Stimulated activated CD4-positive, alpha-beta T cell treated with anti-CD3 and anti-CD28 coated beads, Interleukin-15, amount 100 ng/mL, for 48 hours (primary cell): ENCODE measurements at places on chromosomes 5 and 9.

GRCh38 chr5:168734620-168735300 lies 155.6 kb upstream of the PANK3 start:
- no peak for DNase-seq

- DNase-seq: no peak
Observed at GRCh38 chr5:87156631-87157030, 111.1 kb upstream of the RASA1 start.

- DNase-seq: no peak
Observed at GRCh38 chr5:146048994-146049703, 56.2 kb downstream of the PLAC8L1 start.

DNA sequence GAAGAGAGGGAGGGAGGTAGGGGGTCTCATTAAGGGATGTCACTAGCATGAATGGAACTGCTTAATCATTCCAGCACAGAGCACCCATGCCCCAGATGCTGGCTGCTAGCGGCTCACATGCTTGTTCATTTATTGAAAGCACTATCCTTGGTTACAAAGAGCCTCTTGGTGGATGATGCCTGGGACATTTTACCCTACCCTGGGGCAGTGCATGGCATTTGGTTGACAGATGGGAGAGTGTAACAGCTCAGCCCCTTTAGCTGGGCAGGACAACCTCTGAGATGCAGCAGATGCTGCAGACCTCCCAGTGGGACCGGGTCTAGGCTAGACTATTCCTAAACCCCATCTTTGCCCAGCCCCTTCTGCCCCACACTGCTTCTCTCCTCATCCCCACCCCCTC lies 46.9 kb upstream of the TCERG1 start:
- no peak for DNase-seq

- DNase-seq: no peak
Observed at GRCh38 chr5:9373571-9373970, 172.3 kb downstream of the SEMA5A start.

GRCh38 chr5:133698646-133699526 lies 86.5 kb upstream of the FSTL4 start:
- no peak for DNase-seq

DNA sequence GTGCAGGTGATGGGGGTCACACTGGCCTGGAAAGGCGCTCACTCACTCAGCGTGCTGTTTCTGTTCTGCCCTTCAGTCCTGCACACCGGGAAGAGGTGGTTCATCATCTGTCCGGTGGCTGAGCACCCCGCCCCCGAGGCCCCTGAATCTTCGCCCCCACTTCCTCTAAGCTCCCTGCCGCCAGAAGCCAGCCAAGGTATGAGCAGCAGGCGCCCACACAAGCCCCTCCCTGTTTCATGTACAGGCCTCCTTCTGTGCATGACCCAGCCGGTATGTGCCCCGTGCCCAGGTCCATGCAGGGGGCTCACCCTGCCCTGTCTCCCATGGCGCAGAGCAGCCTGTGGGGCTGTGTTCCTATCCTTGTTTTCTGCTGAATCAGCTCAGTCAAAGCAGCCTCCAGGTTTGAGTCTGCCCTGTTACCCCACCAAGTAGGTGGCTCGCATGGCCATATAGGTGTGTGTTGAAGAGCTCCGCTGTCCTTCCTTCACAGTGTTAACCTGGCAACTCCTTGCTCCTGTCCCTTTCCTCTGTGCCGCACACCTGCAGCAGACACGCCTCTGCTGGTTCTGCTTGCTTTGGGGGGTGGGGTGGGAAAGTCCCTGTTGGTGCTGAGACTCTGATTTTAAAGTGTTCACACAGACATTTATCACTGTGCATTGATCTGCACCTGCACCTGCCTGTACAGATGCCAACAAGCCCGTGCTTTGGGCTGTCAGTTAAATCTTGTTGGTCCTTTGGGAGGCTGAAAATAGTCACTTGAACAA lies 84.8 kb downstream of the WNK2 start:
- DNase-seq: peak; percentile 9

DNA sequence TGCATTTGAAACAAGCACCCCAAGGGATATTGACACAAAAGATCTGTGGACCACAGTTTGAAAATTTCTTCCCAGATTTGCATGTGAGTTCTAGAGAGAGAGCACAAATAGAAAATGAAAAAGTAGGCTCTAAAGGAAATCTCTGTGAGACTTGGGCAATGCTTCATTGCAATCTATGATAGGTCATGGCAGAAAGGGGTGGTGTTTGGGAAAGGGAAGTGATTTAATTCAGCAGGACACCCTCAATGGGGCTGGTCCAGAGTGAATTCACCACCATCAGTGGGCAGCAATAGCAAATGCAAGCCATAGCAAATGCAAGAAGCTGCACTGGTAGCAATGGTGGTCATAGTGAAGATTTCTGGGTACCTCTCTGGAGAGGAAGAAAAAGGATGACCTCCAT lies 58.1 kb downstream of the ANKRD55 start:
- no peak for DNase-seq

DNA sequence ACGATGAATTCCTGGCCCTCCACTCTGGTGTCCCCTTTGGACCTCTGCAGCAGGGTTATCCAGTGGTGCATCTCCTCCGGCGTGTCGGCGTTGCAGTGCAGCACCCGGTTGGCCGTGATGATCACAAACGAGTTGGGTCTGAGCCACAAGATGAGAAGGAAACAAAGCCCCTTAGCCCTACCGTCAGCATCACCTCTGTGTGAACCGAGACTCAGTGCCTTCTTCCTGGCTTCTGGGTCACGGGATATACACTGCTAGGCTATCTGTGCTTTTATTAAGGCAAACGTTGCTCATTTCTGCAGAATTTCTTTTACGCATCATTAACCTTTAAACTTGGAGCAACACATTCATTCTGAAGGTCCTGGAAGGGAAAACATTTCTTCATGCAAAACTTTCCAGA lies 65.1 kb upstream of the RETREG1 start:
- DNase-seq: no peak

DNA sequence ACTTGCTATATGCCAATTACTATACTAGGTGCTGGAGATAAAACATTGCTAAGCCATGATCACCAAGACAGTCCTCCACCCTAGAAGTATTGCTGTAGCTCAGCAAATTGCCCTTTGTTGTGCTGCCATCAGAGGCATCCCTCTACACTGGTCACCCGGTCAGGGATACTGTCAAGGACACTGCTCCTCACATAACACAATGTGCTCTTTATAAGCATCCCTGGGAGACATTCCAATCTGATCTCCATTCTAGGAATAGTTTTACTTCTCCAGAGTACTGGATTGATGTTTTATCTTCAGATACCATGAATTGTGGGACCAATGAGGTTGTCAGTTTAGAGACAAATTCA lies 10.4 kb upstream of the DNAJA1 start:
- DNase-seq: no peak

DNA sequence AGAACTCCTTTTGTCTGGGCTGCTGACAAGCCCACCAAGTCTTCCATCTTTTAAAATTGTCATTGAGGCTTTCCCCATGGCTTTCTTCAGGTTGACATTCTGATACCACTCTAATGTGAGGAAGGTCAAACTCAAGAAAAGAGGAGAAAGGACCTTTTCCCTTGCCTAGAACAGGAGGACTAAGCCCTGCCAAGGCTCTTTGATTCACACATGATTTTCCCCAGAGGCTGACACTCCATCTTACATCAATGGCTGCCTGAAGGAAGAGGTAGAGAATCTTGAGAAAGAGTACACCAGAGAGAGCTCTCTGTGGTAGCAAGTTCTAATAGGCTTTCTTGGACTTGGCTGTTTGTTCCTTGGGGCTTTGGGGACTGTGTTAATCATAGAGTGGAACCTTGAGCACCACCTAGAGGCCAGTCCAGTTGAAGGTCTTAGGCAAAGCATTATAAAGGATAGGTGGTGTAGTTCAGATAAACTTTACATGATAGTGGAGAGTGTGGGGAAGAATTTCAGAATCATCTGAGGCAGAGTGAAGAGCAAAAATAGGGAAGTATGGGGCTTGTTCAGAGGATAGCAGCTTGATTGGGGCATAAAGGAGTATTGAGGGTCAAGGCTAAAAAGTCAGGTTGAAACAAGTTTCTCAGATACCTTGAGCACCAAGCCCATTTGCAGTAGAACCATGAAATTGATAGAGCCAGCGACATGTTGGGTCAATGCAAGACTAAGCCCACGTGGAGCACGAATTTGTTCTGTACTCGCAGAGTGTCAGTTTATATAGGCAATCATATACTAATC lies 36.7 kb downstream of the NDFIP1 start:
- DNase-seq: peak; percentile 46

DNA sequence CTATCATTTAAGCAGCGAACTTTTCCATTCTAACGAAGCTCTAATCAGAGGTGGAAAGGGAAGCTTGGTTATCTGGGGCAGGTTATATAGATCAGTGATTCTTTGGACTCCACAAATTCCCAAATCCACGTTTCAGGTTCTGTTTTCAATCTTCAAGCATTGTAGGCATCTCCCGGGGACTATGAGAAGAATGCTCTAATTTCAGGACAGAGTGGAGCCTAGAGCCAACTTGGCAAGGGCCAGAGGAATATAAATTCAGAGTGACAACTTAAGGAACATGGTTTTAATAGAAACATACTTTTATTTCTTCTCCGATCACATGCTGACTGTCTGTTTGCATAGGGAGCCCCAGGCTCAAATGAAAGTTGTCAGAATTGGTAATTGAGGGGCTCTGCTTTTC lies 514.0 kb upstream of the KLF4 start:
- no peak for DNase-seq

DNA sequence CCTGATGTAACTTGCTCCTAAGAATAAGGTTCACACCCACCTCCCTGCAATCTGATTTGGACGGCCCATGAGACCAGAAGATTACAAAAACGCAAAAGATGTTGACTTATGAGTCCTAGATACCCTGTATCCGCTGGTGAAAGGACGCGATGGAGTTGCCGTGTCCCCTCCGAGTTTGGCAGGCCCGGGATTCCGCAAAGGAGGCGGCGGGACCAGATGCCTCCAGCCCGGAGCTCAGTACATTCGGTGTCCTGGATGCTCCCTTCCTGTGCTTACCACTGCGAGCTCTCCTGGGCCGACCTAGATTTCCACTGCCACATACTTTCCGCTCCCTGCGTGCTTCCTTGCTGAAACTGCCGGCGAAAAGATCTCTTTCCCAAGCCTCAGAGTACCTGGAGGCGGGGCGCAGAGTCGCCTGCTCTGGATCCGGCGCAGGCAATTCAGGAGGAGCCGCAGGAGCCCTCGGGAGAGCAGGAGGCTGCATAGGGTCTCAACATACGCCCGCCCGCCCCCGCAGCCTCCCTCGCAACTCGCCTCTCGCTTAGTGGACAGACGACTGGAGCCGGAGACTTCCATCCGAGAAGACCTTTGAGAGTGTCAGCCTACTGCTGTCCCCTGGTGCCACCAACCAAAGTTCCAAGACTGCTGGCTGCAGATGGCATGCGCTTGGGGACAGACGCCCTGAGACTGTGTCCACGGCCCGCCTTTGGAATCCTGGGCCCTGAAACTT lies 39.8 kb downstream of the ANXA2R start:
- DNase-seq: no peak

DNA sequence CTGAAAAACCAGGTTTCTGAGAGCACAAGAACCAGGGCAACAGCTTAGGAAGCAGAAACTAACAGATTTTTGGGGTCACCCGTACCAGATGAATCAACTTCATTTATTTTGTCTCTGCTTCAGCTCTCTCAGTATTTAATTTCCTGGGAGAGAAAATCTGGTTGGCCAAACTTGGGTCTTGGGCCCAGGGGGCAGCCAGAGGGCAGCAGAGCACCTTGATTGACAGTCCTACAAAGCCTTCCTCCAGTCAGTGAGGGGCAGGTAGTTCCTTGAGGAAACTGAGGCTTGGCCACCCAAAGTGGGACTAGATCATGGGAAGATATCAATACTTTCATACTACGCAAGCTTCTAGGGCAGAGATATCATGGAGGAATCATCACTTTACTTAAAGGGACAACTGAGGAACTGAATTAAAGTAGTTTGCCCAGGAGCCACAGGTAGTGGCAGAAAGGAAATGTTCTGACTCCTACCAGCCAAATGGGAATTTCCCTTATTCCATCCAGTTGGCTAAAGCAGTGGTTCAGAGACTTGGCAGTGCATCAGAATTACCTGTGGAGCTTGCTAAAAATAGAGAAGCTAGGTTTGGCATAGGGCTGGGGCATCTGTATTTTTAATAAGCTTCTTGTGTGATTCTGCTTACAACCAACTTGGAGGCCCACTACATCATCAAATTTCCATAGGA lies 21.5 kb upstream of the ARHGAP26 start:
- no peak for DNase-seq

DNA sequence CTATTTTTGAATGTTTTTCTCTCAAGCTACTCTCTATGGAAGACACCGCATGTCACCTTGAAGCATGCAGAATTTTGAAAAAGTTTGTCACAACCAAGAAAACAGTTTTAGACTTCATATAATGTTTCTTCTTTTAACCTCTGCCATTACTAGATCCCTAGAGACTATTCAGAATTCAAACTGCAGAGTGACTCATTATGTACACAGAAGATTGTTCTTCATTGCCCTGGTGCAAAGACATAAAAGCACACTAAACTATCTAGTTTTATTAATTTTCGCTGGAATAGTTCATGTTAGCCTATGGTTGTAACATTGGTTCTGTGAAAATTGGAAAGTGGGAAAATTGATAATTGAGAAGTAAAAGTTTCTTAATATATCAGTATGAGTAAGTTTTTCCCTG lies 18.4 kb downstream of the F2RL2 start:
- DNase-seq: no peak

GRCh38 chr5:17160756-17161040 lies 56.7 kb upstream of the BASP1 start:
- no peak for DNase-seq

GRCh38 chr9:124596172-124596839 lies 89.1 kb upstream of the NR5A1 start:
- no peak for DNase-seq

DNA sequence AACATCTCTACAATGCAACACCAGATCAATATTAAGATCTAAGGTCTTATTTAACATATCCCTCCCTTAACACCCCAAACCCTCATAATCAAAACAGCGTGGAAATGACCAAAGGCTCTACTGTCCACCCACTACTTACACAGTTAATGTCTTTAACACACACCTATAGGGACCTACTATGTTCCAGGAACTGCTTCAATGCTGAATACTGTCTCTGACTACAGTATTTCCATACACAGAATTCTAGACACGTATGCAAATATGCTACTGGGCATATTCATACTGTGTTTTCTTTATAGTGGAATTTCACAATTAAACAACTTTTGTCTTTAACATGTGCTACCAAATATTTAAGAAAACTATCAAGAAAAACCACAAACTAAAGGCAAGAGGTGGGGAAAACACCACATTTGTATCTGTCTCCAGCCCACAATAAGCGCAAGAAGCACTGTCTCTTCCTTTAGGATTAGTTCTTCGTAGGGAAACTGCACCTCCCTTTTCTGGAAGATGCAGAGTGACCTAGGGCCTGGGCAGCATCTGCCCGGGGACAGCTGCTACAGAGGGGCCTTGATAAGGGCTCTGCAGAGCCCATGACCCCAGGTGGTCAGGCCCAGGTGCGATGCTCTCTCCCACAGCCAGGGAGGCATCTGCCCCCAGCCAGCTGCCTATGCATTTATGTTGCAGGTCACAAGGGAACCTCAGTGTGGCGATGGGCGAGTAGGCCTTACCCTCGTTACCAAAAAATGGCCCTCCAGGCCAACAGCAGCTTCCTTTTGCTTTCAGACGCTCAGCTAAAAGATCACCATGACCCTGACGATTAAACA lies 55.2 kb downstream of the PSMB7 start:
- DNase-seq: no peak

- no peak for DNase-seq
Observed at GRCh38 chr5:167623354-167623753, 668.1 kb upstream of the WWC1 start.
